Stimulated activated CD4-positive, alpha-beta T cell treated with anti-CD3 and anti-CD28 coated beads, Interleukin-15, amount 100 ng/mL, for 48 hours (primary cell): ENCODE measurements at places on chromosomes 11 and 22.

- DNase-seq = no peak
Measured at GRCh38 chr11:1481861-1482441, 4.6 kb downstream of the MOB2 start.

- DNase-seq = no peak
Measured at GRCh38 chr11:69486773-69487291, 5.4 kb downstream of the LINC01488 start.

DNA sequence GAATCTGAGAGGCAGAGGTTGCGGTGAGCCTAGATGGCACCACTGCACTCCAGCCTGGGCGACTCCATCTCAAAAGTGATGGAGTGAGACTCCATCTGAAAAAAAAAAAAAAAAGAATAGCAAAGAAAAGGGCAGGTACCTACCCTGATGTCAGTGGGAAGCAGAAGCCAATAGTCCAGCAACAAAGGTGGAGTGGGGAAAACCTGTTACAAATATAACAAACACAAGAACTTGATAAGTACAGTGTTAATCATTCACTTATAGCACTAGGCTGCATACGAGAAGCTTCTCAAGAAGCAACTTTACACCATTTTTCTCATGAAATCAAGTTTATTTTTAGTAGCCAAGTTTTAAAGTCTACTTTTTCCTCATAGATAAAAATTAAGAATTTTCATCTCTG lies 62.5 kb upstream of the YWHAH start:
- no peak for DNase-seq

GRCh38 chr11:117834068-117834810 lies 9.7 kb upstream of the FXYD2 start:
- no peak for DNase-seq

DNA sequence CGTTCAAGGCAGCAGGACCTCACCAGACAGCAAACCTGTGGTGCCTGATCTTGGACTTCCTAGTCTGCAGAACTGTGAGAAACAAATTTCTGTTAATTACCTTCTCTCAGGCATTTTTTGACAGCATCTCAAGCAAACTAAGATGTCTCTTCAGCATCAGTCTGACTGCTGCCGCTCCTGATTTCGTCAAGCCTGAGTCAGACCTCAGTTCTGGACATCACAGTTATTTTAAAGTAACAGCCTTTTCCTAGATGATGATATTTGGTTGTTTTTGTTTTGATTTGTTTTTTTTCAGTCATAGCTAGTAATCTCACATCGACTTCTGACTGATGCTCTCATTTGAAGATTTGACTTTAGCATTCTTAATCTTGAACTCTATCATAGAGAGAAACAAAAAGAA lies 71.9 kb downstream of the BLID start:
- no peak for DNase-seq
